Muscle of arm (tissue), 14 donors: ENCODE measurements at places on chromosomes 4 and X.
A peak's percentile ranks its signal among the peaks of the same experiment; 100 is the strongest.

GRCh38 chr4:179123084-179123483 lies 1680.8 kb upstream of the AGA start:
- no peak for DNase-seq

DNA sequence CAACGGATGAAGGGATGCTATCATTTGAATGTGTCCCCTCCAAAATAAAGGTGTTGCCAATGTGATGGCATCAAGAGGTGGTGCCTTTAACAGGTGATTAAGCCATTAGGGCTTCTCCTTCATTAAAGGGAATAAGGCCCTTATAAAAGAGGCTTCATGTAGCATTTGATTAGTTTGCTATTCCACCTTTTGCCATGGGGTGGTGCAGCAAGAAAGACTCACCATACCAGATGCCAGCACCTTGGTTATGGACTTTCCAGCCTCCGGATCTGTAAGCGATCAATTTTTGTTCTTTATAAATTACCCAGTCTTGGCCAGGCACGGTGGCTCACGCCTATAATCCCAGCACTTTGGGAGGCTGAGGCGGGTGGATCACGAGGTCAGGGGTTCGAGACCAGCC lies 7.9 kb upstream of the SLC25A43 start:
- no peak for DNase-seq

GRCh38 chr4:108369035-108369655 lies 200.4 kb upstream of the LEF1 start:
- no peak for DNase-seq

DNA sequence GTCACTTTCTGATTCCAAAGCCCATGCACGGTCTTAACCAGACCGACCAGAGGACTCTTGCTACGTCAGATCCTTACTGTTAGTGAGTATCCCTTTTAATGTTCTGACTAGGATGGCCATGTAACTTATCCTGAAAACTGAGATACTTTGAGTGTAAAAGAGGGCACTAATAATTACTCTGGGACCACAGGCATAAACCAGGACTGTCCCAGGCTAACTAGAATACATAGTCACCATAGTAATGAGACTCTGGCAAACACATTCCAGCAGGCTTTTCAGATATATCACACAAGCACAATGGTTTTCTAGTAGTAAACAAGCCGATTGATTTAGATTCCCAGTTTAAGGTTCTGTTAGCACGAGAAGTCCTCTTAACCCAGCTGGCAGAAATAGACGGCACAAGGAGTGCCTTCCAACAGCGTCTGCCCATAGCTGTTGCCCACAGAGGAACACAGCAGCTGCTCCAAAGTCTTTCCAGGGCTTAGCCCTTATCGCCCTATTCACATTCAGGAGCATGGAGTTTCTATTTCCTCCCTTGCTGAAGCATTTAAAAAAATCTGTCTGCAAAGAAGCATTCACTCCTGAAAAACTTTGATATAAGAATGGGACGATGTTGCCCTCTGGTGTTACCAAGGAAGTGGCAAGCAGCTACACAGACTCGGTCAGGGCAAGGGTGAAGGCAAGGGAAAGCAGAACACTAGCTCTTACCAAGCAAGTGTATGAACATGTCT lies 92.4 kb downstream of the CXCL13 start:
- DNase-seq, result peak; percentile 36

GRCh38 chr4:38086151-38086848 lies 126.1 kb downstream of the PTTG2 start:
- DNase-seq, result peak; percentile 29

DNA sequence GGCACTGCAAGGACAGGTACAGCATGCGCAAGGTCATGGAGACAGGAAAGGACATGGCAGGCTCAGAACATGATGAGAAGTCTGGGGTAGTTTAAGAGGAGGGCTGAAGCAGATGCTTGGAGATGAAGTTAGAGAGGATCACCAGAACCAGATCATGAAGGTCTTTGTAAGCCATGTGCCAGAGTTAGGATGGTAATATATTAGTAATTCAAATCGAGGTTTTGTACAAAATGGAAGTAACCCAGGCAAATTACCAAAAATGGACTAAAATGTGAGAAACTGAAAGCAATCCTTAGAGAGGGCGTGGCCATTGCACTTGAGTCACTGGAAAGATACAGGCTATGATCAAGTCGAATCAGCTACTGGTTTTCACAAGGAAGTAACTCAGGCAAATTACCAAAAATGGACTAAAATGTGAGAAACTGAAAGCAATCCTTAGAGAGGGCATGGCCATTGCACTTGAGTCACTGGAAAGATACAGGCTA lies 13.5 kb downstream of the RXFP1 start:
- DNase-seq, result no peak

DNA sequence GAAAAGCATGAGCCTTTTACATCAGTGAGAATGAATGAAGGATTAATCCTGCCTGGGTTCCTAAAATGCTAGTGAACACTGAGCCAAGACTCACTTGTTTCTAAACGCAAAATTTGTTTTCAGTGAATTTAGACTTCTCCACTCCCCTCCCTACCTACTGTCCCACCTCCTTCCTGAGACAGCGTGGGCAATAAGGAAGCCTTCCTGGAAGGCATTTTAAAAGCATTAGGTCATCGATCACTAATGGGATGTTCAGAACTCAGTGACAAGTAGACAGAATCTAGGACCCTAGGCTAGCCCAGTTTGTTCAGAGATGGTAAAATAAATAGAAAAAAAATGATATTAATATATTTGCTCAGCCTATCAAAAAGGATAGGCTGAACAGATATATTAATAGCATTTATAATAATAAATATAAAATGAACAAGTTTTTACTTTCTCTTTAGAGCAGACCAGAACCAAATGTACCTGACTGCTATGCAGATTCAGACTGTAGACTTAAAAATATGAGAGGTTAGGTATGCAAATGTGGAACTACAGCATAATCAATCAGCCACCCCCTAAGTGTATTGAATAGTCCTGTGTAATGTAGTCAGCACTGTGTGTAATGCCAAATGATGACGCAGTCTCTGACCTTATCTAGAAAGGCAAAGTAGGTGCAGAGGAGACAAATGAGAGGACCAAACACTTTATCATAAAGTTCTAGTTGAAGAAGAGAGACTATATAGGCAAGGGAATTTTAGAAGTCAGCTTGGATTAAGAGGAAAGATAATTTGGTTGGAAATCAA lies 331.1 kb downstream of the GPAT3 start:
- no peak for DNase-seq

- DNase-seq, result no peak
Observed at GRCh38 chrX:72110876-72111708, 20.6 kb downstream of the RTL5 start.

DNA sequence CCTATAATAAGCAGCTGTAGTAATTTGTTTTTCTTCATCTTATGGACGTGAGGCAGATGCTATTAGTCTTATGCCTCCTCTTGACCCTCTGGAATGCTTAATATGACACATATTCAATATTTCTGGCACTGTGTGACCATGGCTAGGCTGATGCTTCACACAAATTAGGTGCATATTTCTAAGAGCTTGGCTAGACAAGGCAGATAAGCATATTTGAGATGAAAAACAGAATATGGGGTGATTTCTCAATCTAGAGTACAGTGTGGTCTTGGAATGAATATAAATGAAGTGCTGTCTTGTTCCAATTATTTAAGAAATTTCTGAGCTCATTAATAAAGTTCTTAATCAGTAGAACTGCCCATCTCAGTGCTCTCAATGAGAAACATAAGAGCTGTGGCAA lies 156.2 kb downstream of the NPNT start:
- no peak for DNase-seq

GRCh38 chrX:14618177-14618965 lies 89.0 kb downstream of the GLRA2 start:
- DNase-seq, result peak; percentile 27

DNA sequence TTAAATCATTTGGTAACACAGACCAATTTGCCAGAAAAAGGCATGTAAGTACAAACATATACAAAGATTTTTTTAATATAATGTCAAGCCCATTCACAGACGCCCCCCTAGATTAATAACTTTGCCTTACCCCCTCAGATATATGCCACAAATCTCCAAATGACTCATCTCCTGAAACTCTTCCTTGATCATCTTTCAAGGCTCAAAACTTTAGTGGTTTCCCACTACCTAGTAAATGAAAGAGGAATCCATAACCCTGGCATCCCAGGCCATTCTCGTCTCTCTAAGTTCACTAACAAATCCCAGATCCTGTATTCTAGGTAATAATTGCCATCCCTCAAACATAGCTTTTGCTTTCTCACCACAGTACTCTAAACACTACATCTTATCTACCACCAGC lies 61.9 kb downstream of the PRSS12 start:
- DNase-seq, result no peak
